ENCODE measurements at places on chromosomes 7 and 10.

GRCh38 chr10:96358851-96359540 is at the start of gene OPALIN:
OPALIN (minus strand) TSS chr10:96359002; CDS start chr10:96358896, 106 bp downstream.
- no peak for DNase-seq

GRCh38 chr7:46542076-46542475 is 621.0 kb upstream of the IGFBP3 start:
- no peak for DNase-seq

DNA sequence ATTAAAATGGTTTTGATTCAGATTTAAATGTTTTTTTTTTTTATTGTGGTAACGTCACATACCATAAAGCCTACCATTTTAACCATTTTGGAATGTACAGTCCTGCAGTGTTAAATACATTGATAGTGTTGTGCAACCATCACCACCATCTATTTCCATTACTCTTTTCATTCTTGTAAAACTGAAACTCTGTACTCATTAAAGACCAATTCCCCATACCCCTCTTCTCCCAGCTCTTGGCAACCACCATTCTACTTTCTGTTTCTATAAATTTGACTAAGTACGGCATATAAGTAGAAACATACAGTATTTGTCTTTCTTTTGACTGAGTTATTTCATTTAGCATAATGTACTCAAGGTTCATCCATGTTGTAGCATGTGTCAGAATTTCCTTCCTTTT is 96.2 kb downstream of the EXOC4 start:
- no peak for DNase-seq

DNA sequence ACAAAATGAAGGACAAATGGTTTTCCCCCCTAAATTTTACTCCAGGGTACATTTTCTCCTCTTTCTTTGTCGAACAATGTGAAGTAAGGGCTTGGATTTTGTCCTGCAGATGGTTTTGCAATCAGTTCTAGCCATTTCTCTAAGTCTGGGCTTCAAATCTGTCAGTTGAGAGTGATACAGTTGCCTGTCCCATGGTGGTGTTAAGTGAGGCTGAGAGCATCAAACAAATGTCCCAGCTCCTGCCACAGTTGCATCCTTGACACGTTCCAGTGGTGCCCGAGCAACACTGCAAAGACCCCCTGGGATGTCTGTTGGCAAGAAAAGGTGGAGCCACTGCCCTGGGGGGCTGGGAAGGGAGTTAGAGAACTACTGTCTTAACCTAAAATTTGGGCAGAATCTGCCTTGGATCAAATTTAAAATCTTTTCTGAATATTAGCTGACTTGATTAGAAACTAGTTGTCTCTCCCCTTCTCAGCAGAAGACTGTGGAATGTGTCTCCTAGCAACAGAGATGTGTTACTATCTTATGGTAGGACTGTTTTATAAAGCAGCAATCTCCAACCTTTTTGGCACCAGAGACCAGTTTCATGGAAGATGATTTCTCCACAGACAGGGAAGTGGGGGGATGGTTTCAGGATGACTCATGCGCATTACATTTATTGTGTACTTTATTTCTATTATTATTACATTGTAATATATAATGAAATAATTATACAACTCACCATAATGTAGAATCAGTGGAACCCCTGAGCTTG is 102.0 kb upstream of the STEAP1B start:
- no peak for DNase-seq

DNA sequence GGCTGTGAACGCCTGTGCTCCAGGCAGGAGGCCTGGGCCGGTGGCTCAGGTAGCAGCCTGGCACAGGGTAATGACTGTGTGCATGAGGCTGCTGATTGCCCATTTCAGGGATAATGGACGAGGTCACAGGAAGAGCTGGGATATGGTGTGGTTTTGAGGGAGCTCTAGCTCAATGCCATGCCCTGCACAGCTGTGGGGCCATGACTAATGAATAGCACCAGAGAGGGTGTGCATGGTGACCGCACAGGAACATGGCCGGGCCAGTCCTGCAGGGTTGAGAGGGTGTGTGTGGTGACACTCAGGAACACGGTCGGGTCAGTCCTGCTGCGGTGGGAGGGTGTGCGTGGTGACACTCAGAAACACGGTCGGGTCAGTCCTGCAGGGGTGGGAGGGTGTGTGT is 21.8 kb downstream of the NKX6-2 start:
- DNase-seq: no peak

DNA sequence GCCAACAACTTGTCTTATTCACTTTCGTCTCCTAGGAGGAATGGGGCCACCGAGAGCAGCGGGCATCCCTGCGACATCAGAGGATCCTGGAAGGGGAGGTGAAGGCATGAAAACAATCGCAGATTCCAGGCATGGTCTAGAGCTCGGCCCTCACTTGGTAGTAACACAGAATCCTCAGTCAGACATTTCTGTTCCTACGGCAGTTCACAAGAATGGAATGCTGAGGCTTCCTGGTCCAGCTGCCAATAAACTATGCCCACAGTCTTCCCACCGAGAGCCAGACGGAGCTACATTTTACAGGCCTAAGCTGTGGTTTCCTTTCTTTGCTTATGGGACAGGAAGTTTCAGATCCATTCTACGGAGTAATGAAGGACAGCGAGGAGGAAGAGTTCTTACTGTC is 75.8 kb downstream of the OR13A1 start:
- no peak for DNase-seq

DNA sequence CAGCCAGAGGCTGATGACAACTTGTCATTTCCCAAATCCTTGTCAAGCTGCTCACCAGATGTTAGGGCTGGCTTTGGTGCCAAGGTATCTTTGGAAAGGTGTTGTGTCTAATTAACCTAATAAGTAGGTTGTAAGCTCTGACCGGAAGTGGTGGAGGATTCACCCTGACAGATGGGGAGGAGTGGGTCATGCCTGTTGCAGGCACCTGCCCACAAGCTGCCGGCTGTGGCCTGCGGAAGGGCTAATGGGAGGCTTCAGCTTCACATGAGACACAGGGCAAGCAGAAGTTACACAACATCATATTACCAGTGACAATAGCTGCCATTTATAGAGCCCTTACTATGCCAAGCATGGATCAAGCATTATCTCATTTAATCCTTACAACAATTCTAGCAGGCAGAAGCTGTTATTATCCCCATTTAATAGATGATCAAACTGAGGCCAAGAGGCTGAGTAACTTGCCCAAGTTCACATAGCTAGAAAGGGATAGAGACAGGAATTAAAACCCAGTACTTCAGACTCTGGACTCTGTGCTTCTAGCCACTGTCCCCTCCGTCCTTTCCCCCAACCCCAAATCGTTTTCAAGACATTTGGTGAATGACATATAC is 63.1 kb upstream of the DUSP5 start:
- no peak for DNase-seq

GRCh38 chr7:77757589-77757988 is 40.6 kb downstream of the TMEM60 start:
- DNase-seq: no peak

- no peak for DNase-seq
Measured at GRCh38 chr7:73921623-73922528, 60.9 kb downstream of the TMEM270 start.

GRCh38 chr10:49000437-49001398 is 61.1 kb upstream of the LRRC18 start:
- DNase-seq: no peak

GRCh38 chr7:8015100-8015745 is 46.6 kb downstream of the GLCCI1 start:
- DNase-seq: no peak

- DNase-seq: no peak
Measured at GRCh38 chr7:46534664-46535588, 613.9 kb upstream of the IGFBP3 start.

- no peak for DNase-seq
Measured at GRCh38 chr10:10847387-10847786, 170.3 kb upstream of the CELF2 start.

- no peak for DNase-seq
Measured at GRCh38 chr7:2830609-2831376, 13.3 kb downstream of the GNA12 start.

Data from activated CD4-positive, alpha-beta T cell treated with anti-CD3 and anti-CD28 coated beads, Interleukin-2, amount 50 U/mL, for 4 hours (primary cell).